IPS DF 6.9 (cell line): ENCODE measurements at places on chromosomes 5 and 9.

GRCh38 chr9:102459828-102460227, 535.3 kb upstream of the CYLC2 start:
- no peaks in the 10 kb centered on the region for H3K27me3 ChIP-seq
- H3K36me3 ChIP-seq: no peaks in the 10 kb centered on the region
- H3K27ac ChIP-seq: no peak overlapping the region
- no peak for DNase-seq
- no peaks in the 10 kb centered on the region for H3K4me1 ChIP-seq

- H3K36me3 ChIP-seq: no peaks in the 10 kb centered on the region
- DNase-seq: no peak
- H3K27ac ChIP-seq: no peak overlapping the region
- no peak overlapping the region for H3K4me3 ChIP-seq
- no peaks in the 10 kb centered on the region for H3K27me3 ChIP-seq
Measured at GRCh38 chr5:1760656-1761452, 38.8 kb downstream of the MRPL36 start.

DNA sequence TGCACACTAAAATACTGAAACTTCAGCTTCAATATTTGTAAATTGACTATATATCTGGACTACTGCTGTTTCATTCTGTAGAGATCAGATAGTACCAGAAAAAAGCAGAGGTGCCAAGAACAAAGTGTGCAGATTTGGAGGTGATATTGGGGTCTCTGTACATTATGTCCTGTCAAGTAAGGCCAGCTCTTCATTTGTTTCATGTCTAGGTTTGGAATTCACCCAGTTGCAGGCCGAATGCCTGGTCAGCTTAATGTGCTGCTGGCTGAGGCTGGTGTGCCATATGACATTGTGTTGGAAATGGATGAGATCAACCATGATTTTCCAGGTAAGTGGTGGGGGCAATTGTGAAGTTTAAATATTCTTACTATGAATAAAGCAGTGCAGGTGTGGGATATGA, 96.9 kb downstream of the NNT start:
- H3K27ac ChIP-seq: no peak overlapping the region
- H3K36me3 ChIP-seq: no peaks in the 10 kb centered on the region
- H3K4me3 ChIP-seq: no peak overlapping the region
- no peaks in the 10 kb centered on the region for H3K4me1 ChIP-seq

DNA sequence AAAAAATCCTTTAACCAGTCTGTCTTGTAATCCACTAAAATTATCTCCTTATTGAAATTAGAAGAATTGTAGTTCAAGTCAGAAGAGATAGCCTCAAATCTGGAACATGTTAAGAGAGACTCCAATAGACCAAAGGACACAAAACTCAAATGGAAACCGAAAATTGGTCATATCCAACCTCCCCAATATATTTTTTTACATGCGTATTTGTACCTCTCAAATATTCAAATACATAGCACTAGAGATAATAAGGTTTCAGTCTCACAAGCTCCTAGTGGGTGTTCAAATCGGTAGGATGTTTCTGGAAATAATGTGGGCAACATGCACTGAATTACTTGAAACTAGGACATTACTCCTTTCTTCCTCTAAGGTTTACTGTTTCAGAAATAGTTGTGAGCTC, 33.5 kb downstream of the EPB41L4A start:
- H3K27me3 ChIP-seq: no peaks in the 10 kb centered on the region
- no peaks in the 10 kb centered on the region for H3K36me3 ChIP-seq
- DNase-seq: no peak
- H3K27ac ChIP-seq: no peak overlapping the region
- H3K4me1 ChIP-seq: no peaks in the 10 kb centered on the region
- no peak overlapping the region for H3K4me3 ChIP-seq

- peak overlapping the region; percentile 53 for H3K4me3 ChIP-seq
- H3K27me3 ChIP-seq: peaks cover 40% of the 10 kb centered on the region
- DNase-seq: no peak
- H3K36me3 ChIP-seq: no peaks in the 10 kb centered on the region
Measured at GRCh38 chr9:14346811-14347405, 33.0 kb upstream of the NFIB start.

GRCh38 chr9:98701576-98701975, 7.2 kb downstream of the GABBR2 start:
- no peak overlapping the region for H3K27ac ChIP-seq
- no peaks in the 10 kb centered on the region for H3K36me3 ChIP-seq
- peaks cover 10% of the 10 kb centered on the region for H3K27me3 ChIP-seq
- no peak overlapping the region for H3K4me3 ChIP-seq
- H3K4me1 ChIP-seq: no peaks in the 10 kb centered on the region

- H3K27ac ChIP-seq: no peak within 1 kb of the TSS
- no peaks in the 10 kb centered on the region for H3K36me3 ChIP-seq
- no peaks in the 10 kb centered on the region for H3K4me1 ChIP-seq
- peak within 1 kb of the TSS; percentile 50; the same call in 1 of the 2 replicates for H3K4me3 ChIP-seq
- H3K27me3 ChIP-seq: peaks cover 14% of the 10 kb centered on the region; the same call in 1 of the 2 replicates
Measured at GRCh38 chr9:32783168-32783891, at the start of gene TMEM215. TMEM215 (plus strand) TSS chr9:32783540; CDS start chr9:32784184, 644 bp downstream.

- no peaks in the 10 kb centered on the region for H3K4me1 ChIP-seq
- H3K27ac ChIP-seq: no peak overlapping the region
- DNase-seq: no peak
- no peaks in the 10 kb centered on the region for H3K36me3 ChIP-seq
- H3K4me3 ChIP-seq: no peak overlapping the region
Measured at GRCh38 chr9:109114670-109115069, 5.1 kb downstream of the TMEM245 start.
